Left lung (tissue), 14 donors: ENCODE measurements at places on chromosomes 4 and X. TPM values are rescaled to one million over a fixed set of nuclear protein-coding genes. Genes with fewer than 3 reads are reported as not detected.

Gene UFSP2
- 28.4 TPM for total RNA-seq

Gene KDR
- 34.9 TPM for total RNA-seq

Gene MAGEA1
- not detected for total RNA-seq

Gene NEXMIF
- 0.52 TPM for total RNA-seq

Gene FAT4
- 19.5 TPM for total RNA-seq

DNA sequence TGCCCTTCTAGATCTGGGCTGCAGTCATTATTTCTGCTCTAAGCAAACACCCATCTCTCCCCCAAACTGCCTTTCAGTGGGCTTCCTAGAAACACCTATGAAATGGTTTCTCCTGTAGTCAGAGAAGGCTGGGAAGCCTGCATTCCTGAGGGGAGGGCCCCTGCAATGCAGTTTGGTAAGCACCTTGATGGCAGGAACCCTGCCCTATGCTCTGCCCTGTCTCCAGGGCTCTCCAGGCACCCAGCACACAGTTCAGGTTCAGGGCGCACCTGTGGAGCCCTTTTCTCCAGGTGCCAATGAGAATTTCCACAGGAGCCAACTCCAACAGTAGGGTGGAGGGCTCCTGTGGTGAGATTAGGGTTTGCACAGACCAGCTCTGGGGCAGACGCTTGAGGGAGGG lies 69.1 kb upstream of the FBXW7 start:
- no peak for DNase-seq

DNA sequence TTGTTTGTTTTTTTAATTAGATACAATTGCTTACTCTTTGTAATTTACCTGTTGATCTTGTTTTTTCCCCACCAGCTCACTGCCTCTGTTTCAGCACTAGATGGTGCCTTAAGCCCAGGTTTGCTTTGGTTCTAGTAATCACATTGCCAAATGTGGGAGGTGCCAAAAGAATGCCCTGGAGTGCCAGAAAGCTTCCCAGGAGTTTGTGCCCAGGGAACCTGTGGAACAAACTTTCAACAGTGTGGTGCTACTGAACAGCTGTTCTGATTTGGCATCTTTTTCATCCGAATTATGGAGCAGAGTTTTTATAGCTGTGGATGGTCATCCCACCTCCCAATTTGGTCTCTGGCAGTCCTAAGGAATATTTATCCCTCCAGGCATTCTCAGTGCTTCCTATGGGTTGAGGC lies 1000.7 kb downstream of the STIM2 start:
- DNase-seq, result no peak

GRCh38 chr4:113368056-113368455 lies 318.6 kb downstream of the ANK2 start:
- DNase-seq, result no peak

DNA sequence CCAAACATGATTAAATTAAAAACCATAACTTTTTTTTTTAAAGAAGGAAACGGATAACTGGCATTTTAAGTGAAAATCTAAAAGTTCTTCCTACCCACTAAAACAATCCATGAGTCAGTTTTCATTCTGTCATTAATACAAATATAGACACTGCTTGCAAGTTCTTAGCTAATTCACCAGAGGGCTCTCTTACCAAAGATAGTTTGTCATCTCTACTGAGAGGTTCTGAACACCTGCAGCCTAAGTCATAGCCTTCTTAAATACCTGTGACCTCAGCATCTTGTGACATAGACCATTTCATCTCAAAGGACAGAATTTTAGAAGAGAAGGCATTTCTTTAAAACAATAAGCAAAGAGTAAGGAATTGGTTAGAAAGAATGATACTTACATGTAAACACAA lies 65.3 kb upstream of the FAM120C start:
- no peak for DNase-seq

GRCh38 chrX:103830848-103831247 lies 1.2 kb downstream of the RAB9B start:
- no peak for DNase-seq

DNA sequence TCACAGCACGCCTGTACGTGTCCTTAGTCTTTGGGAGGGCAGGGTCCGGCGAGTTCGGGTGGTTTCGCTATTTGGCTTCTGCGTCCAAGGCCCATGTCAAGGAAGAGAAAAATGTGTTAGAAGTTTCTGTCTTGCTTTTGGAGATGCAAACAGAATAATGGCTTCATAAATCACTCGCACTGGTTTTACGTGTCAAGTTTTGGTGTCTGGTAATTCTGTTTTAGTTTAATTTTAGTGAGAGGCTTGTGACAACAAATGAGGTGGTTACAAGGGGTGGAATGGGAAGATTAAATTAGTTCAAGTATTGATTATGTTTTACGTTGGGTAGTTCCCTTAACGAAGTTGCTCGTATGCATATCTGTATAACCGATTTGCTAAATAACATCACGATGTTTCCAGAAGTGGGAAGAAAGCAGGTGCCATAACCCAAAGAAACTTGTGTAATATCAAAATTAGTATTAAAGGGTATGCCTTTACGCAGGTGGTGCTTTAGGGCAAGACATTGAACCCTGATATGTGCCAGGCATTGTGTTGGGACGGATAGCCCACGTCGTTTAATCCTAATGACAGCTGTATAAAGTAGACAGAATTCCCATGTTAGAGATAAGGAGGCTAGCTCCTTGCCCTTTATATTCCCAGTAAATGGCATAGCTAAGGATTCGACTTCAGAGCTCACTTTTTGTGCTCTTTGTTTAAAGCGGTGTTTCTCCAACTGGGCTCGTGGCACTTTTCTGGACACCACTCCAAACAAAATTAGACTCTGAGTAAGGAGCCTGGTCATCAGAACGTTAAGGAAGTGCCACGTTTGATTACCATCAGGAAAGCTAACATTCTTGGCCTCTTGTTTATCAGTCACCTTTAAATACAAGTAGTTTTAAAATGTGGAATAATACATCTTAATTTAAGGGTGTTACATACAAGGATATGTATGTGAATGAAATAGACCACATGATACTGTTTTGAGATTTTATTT lies 843 bp downstream of the RPL34 start:
- no peak for DNase-seq

- no peak for DNase-seq
These were observed 105.0 kb downstream of the RAB28 start for GRCh38 chr4:13378973-13379759.

DNA sequence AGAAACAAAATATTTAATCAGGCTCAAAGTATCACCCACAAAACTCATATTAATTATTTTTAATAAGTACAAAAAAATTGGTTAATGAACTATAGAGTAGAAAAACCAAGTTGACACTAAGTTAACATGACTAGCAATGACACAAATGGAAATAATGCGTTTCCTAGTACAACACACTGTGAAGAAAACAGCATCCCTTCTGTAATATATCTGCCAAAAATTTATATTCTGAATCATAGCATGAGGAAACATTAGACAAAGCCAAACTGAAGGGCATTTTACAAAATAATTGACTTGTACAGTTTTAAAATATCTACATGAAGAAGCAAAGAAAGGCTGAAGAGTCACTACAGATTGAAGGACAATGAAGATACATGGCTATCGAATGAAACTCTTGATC lies 477.6 kb upstream of the INTU start:
- no peak for DNase-seq
